HAP-1 (cell line): ENCODE measurements at places on chromosomes 4 and X.

DNA sequence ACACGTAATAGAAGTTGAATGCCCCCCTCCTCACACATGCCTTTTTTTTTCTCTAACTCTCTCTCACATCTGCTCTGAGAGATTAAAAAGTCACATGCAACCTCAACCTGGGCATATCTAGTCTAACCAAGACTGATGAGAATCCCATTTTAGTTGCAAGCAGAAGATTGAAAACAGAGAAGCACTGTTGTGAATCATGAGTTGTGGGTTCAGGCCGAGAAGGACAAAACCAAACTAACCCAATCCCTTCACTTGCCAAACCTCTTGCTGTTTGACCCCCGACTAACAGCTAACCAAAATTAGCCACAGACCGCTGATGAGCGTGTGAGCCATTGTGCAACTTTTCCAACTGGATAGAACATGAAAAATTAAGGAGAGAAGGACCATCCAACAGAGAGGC, 31.8 kb downstream of the CXCL1 start:
- DNase-seq = no peak

- no peak for DNase-seq
Observed at GRCh38 chr4:153976954-153977353, 188.1 kb upstream of the SFRP2 start.

DNA sequence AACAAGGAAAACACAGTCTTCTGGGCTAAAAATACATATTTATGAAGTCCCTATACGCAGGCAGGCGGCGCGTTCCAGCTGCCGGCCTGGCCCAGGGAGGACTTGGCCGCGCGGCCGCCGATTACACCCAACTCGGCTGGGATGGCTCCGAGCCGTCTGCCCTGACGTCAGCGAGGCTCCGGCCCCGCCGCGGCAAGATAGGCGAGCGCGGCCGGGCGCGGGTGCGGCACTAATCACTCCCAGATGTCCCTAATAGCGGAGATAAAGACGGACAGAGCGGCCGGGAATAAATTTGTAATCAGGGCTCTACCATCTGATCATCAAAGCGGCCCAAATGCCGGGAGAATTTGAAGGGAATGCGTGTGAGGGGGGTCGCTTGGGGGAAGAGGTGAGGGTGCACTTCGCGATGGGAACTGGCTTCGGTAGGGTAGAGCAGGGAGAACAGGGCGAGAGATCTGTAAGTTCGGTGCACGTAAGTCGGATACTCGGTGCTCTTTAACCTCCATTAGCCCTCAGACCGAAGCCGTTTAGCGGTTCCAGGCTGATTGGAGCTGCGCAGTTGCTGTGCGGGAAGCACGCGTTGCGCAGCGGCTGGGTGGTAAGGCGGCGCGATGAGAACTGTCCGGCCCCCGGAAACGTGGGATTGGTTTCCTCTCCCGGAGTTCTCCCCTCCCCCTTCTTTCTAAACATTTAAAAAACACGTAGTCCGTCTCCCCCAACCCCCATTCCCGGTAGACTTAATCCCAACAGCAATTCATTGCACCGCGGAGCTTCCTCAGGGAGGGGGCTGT, 7.7 kb downstream of the HAND2 start:
- DNase-seq = no peak

DNA sequence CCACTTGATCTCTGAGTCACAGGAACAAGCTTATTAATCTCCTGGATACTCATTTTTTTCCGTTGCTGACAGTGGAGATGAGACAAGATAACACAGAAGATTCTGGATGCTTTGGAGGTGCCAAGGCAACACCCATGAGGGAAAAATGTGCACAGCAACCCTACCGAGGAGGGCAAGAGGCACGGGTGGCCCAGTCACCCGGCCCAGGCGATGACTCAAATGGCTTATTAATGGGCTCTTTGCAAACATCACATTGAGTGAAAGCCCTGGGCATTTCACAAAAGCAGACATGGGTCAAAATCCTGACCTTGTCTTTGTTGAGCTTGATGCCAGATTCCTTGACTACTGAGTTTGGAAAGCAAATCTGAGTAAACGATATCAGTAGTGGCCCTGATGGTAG, 315.1 kb downstream of the STK32B start:
- no peak for DNase-seq

DNA sequence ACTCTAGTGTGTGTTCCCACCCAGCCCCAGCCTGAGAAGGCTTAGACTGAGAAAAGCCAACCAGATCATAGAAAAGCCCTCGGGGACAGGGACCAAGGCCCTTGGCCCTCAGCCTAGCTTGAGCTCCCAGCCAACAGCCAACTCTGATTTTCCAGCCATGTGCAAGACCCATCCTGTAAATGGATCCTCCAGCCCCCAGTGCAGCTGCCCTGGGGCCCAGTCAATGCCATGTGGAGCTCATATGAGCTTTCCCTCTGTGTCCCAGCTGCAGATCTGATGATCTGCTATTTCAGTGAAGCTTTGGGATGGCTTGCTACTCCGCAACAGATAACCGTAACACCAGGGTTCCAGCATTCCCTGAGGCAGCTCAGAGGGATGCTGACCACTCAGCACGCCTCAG, 40.5 kb upstream of the CDKN2AIP start:
- DNase-seq = no peak

DNA sequence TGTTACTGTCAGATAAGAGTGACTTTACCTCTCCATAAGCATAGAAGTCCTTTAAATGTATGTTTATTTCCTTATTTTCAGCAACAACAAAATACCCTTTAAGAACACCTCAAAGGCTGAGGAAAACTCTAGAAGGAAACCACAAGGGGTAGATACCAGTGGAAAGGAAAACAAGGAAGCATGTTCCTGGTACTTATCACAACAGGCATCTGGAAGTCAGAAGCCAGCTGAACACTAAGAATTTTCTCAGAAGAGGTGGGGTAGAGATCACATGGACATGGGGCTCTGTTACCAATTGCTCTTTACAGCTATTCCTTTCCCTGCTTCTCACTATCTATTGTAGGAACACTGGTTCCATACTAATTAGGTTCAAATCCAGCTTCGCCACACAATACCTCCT, 51.5 kb upstream of the BEND2 start:
- DNase-seq = no peak

DNA sequence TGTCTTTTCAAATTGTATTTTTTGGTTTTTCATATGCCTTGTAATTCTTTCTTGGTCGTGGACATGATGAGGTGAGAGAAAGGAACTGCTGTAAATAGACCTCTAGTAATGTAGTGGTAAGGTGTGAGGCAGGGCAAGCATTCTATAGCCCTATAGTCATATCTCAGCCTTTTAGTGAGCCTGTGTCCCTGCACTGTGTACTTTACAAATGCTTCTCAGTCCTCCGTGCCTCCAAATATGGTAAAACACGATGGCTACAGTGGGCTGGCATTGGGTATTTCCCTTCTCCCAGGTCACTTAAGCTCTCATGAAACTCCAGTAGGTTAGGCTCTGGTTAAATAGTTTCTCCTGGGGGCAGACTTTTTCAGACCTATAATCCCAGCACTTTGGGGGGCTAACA, 57.9 kb upstream of the PLS3 start:
- DNase-seq = no peak

- DNase-seq = peak; percentile 17
Observed at GRCh38 chrX:16469870-16470269, 180.1 kb upstream of the S100G start.

- peak; percentile 77 for DNase-seq
Observed at GRCh38 chr4:60482921-60483351, 717.2 kb upstream of the ADGRL3 start.

GRCh38 chr4:169109035-169109675, 99.1 kb upstream of the CBR4 start:
- no peak for DNase-seq

- DNase-seq = no peak
Observed at GRCh38 chr4:135239964-135240363, 1038.4 kb upstream of the PABPC4L start.

GRCh38 chr4:16617435-16617834, 281.0 kb downstream of the LDB2 start:
- no peak for DNase-seq

GRCh38 chr4:154497889-154498288, 6.3 kb upstream of the DCHS2 start:
- no peak for DNase-seq

- no peak for DNase-seq
Observed at GRCh38 chrX:103405009-103405333, 28.6 kb downstream of the BEX3 start.

- DNase-seq = peak; percentile 17
Observed at GRCh38 chrX:144334577-144334976, 450.7 kb downstream of the UBE2NL start.

- no peak for DNase-seq
Observed at GRCh38 chrX:19122641-19123009, 357 bp upstream of the ADGRG2 start.

- DNase-seq = no peak
Observed at GRCh38 chr4:88195328-88196012, 37.0 kb upstream of the ABCG2 start.

GRCh38 chr4:94214703-94215319, 7.1 kb downstream of the SMARCAD1 start:
- DNase-seq = no peak

- DNase-seq = no peak
Observed at GRCh38 chr4:154877110-154877760, 96.2 kb downstream of the RBM46 start.

- no peak for DNase-seq
Observed at GRCh38 chr4:118417325-118417724, 64.5 kb upstream of the PRSS12 start.

- DNase-seq = no peak
Observed at GRCh38 chr4:6278801-6279197, 9.1 kb downstream of the WFS1 start.

- DNase-seq = no peak
Observed at GRCh38 chrX:29461039-29461438, 754.3 kb upstream of the MAGEB2 start.

- no peak for DNase-seq
Observed at GRCh38 chr4:14910411-14910810, 91.9 kb upstream of the CPEB2 start.

DNA sequence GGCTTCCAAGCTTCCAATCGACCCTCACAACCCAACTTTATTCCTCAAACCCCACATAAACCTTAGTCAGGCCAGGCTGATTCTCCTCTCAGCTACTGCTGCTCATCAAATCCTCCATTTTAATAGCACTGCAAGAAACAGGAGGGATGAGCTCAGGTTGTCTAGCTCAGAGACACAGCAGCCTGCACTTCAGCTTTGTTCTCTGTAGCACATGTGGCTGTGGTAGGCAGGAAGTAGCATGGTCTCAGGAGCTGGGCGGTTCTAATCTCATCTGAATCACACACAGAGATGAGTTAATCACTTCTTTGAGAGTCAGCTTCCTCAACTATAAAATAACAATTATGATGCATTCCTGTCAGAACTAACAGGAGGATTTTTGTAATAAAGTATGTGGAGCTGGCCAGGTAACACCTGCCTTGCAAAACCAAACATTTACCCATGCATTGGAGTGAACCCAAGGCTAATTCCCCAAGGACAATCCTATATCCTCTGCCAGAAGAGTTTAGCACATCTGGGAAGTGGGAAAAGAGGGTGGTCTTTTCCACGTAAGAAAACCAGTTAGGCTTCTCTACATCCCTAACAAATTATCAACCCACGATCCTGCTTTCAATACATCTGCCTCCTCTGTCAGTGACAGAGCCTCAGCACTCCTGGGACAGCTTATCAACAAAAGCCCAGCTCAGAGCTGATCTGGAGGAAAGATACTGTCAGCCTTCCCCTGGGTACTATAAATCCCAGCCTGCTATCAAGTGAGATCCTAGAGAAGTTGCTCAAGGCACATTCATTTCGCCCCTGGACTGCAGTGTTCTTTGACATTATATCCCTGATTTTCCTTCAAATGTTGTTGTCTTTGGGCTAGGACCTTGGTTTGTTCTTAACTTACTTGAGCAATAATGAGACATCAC, 32.8 kb downstream of the ELOVL6 start:
- DNase-seq = peak; percentile 23

DNA sequence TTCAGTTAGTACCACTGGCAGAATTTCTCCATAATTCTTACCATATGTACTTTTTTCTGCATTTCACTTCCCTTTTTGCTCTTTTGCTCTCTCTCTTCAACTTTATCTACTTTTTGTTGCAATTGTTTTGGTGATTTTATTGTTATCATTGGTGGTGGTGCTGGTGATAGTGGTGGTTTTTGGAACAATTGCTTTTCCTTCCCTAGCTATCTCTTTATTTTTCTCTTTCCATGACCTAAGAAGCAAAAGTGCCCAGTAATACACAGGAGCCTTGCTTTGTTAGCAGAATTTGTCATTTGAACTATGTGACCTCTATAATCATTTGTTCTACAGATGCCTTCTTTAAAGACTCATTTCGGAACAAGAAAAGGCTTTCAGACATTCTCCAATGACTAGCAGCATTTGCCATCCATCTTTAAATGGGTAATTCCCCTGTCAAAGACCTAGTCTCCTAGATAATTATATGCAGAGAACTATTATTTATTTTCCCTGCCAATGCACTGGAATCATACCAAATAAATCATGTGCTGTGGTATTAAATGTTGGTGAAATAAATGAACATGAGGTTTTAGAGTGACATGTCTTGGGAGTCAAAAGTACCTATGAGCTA, 154.5 kb downstream of the GASK1B start:
- no peak for DNase-seq

GRCh38 chr4:138311771-138312535, 69.8 kb upstream of the SLC7A11 start:
- no peak for DNase-seq

DNA sequence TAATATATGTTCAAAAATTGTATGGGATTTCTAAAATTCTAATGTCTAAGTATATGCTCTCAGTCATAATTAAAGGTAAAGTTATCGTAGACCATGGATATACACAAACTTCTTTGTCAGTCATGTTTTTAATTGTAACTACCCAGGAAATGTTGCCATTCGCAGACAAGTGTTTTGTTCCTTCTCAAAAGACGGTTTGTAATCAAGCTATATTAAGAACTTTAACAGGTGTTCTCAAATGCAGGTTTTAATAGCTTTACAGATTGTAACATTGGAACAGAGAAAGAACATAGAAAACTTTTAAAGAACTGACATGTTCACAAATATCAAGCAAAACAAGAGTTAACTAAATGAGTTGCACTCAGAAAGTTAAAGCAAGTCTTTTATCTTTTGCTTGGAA, 58.9 kb downstream of the KDM5C start:
- no peak for DNase-seq

GRCh38 chrX:77347572-77347971, 99.6 kb upstream of the FGF16 start:
- DNase-seq = no peak

GRCh38 chrX:68669871-68670270, 22.4 kb downstream of the STARD8 start:
- no peak for DNase-seq

DNA sequence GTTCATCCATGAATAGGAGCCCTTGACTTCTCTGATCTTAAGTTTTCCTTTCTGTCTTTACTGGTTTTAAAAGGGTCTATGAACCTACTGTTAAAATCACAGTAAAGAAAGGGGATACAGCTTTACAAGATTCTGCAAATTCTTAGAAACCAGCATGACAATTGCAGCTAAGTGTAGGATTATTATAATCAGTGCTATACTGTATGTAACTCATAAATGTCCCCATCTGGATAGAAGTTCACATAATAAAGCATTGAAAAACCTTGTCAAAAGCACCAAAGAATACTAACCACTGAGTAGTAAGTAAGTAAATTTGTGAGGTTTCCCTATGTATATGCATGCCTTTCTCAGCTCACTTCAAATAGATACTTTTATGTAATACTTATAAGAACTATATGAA, 724.6 kb downstream of the CENPC start:
- DNase-seq = peak; percentile 98

GRCh38 chr4:3372933-3373465, 68.8 kb upstream of the HGFAC start:
- DNase-seq = no peak
